ENCODE measurements at places on chromosomes 1 and 21. TPM values are rescaled to one million over a fixed set of nuclear protein-coding genes. Genes with fewer than 3 reads are reported as not detected.
A peak's percentile ranks its signal among the peaks of the same experiment; 100 is the strongest.

DNA sequence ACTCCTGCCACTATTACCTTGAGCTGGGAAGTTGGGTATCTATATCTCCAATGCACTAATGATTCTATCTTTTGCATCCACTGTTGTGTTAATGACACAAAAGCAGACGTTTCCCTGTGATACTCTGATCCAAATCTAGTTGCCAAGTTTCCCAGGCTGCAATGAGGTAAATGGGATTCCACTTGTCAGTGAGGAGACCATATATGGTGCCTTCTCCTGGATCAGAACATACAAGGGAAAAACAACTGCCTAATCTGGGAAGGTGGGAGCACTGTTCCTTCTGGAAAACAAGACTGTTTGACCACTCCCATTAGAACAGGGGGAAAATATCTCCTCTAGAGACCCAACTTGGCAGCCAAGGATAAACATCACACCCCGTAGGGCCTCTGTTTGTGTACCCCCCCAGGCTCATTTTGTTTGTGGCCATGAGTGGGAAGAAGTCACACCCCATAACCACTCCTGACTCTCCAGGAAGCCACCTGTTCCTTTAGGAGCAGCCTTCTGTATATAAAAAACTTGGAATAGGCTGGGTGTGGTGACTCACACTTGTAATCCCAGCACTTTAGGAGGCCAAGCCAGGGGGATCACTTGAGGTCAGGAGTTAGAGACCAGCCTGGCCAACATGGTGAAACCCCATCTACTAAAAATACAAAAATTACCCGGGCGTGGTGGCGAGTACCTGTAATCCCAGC is 28.5 kb upstream of the SLC6A9 start:
- no peak for DNase-seq

SH2D2A gene
- 2.2 TPM for total RNA-seq

- DNase-seq: no peak
Measured at GRCh38 chr1:109142260-109142659, 28.3 kb downstream of the ELAPOR1 start.

VWA5B1 gene
- not detected for total RNA-seq

GRCh38 chr1:72547412-72547811 is 265.1 kb upstream of the NEGR1 start:
- DNase-seq: no peak

OR2AK2 gene
- not detected for total RNA-seq

- no peak for DNase-seq
Measured at GRCh38 chr1:6998267-6998666, 213.0 kb downstream of the CAMTA1 start.

GRCh38 chr1:19772053-19772452 is 27.7 kb downstream of the TMCO4 start:
- no peak for DNase-seq

DNA sequence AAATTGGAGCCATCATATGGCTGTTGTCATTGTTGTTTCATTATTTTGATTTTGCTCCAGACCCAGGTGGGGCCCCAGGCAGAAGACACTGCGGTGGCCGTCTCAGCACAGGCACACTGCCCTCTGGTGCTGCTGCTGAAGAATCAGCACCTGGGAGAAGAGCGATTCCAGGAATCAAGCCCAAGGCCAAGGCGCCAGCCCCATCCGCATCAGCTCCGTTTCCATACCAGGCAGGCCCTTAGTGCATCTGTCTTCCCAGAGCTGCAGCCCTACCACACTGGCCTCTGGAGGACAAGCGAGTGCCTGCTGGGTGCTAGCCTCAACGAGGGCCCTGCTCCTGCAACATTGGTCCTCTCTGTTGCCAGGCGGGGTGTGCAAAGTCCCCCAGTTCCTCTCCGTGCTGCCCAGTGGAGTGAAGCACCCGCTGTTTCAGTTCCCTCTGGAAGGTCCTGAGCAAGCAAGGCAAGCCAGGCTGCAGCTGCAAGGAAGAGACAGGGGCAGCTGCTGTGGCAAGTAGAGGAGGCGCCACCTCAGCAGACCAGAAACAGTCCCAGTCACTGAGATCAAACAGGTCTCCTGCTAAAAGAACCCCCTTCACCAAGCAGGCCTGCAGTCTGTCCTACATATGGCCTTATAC is 5.2 kb downstream of the GRIK3 start:
- DNase-seq: no peak

DNA sequence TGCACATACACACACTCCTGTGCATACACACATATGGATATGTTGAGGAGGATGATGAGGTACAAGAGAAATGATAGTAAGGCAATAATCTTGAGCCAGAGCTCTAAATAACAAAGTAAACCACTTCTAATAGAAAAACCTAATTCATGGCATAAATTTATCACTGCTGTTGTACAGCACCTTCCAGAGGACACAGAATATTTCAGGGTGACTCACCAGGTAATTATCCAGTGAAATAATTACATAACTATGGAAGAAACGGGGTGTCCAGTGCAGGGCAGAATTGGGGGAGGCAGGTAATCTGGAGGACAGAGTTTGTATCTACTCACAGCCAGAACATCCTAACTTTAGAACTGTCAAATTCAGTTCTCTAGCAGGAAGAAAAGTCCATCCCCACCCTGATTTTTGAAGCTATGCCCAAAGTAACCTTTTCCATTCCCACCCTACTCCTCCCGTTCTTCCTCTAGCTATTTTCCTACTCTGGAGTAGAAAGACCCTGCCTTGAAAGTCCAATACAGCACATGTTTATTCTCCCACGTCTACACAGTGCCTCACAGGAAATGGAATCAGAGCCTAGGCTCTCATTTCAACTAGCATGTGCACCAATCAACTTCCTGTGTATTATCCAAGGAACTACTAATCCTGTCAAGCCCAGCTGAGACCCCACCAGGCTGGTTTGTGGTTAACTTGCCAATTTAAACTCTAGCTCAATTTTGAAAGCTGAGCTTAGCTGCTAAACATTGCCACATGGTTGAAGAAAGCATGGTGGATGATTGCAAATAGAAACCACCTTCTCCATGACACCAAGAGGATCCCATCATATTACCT is 96.6 kb downstream of the PTPN14 start:
- DNase-seq: no peak

C4BPA gene
- not detected for total RNA-seq

DNA sequence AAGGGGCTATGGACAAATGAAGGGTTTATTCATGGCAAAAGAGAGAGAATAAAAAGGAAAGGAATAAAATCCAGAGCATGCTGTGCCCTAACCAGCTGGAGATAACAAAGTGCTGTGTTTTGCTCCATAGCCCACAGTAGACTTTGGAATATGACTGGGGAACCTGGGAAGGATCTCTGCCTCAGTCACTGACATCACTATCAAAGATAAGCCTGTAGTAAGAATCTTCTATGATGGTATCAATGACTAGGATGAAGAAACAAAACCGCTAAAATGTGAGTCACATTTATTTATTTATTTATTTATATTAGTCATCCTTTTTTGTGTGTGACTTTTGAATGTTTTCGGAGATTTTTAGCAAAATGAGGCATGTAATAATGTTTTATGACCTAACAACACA is 56.3 kb downstream of the NVL start:
- no peak for DNase-seq

DNA sequence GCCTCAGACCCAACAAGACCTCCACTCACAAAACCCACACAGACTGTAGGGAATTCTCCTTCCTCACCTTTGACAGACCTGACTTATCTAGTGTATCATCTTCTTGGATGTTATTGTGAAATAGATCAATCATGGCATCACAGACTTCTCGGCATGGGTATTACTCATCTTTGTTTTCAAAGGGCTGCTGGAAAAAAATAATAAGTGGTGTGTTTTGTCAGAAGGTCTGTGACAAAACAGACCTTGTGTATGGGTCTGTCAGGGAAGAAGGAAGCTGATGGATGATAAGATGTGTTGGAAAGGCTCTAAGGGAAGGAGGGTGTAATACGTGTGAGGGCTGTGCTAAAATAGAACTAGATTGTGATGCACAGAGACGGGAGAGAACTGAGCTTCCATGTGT is 13.9 kb upstream of the S100A7 start:
- no peak for DNase-seq

DNA sequence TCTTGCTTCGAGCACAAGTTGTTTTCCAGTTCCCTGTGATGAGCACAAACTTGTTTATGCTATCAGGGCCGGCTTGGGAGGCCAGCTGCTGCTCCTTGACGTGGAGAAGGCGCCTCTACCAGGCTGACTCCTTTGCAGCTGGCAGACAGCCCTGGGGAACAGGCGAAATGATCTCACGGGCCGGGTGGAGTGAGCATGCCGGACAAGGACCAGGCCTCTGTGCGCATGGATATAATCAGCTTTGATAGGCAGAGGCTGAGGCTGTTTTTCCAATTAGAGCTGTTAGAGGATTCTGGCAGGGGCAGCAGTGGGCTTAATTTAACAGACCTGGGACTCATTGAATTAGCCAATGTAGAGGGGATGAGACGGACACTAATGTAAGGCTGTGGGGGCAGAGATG is 38.9 kb downstream of the FAM163A start:
- no peak for DNase-seq

GRCh38 chr21:44333509-44334328 is 5.5 kb downstream of the CFAP410 start:
- DNase-seq: peak; percentile 63

SYT2 gene
- total RNA-seq: not detected

GRCh38 chr1:246647113-246647512 is 77.1 kb upstream of the SCCPDH start:
- DNase-seq: peak; percentile 79

All from Right ventricle myocardium inferior (tissue), 1 donor.